ENCODE measurements at places on chromosomes 3 and 15. TPM values are rescaled to one million over a fixed set of nuclear protein-coding genes. Genes with fewer than 3 reads are reported as not detected.

CD200 gene
- total RNA-seq, result 11.1 TPM

GRCh38 chr15:98876451-98877369, 130.9 kb downstream of the PGPEP1L start:
- peak; percentile 66 for DNase-seq

- DNase-seq, result no peak
Observed at GRCh38 chr3:146646261-146646660, 41.1 kb upstream of the PLSCR5 start.

DNA sequence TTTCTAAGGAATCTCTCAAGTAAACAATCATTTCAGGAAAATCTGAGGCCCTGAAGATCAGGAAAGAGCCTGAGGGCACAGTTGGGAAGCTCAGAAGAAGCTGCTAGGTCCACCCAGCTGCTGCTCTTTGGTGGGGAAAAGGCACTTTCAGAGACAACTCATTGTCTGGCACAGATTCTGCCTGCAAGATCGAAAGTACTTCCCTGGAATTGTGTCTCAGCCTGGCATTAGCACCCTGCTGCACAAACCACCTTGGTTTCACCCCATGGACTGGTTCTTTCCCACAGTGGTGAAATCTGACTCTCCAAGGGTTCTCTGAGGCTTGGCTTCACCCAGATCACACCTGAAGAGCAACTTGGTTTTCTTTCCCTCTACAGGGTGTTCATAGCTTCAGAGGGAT, 18.7 kb downstream of the THRB start:
- no peak for DNase-seq

- DNase-seq, result no peak
Observed at GRCh38 chr15:34993877-34994276, 5.8 kb upstream of the ZNF770 start.

All from astrocyte (in vitro differentiated cells and primary cell).